Stimulated activated CD4-positive, alpha-beta T cell treated with anti-CD3 and anti-CD28 coated beads, Interleukin-12 subunit alpha, Interleukin-12 subunit beta, amount 100 ng/mL, for 24 hours (primary cell): ENCODE measurements at places on chromosomes 7 and 10.

DNA sequence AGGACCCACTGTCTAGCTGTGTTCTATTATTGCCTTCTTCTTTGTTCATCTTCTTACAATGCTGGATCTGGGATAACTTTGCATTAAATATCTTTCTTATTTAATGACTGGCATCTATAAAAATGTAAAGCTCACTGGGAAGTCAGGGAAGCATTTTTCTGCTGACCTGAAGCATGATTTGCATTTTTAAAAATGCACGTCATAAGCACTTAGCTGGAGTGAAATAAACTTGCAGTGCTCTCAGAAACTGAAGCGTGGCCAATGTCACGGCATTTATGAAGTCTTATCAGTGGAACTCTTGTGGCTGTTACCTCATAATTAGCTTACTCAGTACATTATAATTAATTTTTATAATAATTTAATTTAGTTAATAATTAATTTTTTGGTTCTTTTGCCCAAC, 59.1 kb downstream of the FRMD4A start:
- DNase-seq: no peak

DNA sequence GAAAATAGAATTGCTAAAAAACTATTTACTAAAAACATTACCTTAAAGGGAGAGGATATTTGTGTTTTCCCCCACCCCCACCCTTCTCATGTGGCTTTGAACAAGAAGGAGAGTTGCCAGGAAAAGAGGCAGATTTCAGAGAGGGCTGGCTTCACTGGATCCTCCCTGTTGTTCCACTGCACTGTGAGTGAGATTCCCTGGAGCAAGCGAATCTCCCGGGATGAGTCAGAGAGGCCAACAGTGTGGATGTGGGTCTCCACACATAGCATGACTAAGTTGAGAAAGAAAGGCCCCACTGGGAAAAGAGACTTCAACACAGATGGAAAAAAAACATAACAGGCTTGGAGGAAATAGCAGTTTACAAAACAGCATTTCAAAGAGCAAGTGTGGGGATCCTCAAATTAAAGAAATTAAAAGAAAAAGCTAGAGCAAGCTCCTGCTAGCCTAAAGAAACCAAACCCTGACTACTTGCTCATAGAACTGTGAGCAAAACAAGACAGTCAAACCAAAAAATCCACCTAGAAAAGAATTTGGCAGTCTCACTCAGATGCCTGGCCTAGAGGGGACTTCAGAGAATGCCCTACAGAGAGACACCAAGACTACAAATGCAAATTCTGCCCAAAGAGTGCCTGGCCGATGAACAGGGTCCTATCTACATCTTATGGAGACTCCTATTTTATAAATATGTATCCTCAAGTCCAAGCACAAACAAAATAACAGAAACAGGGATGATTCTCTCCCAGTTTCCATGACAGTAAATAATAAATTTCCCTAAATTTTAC, 3.4 kb downstream of the CAV1 start:
- DNase-seq: no peak

- DNase-seq: no peak
Observed at GRCh38 chr10:3077940-3078630, 10.7 kb downstream of the PFKP start.

GRCh38 chr10:125684581-125684980, 1.6 kb upstream of the TEX36 start:
- no peak for DNase-seq

DNA sequence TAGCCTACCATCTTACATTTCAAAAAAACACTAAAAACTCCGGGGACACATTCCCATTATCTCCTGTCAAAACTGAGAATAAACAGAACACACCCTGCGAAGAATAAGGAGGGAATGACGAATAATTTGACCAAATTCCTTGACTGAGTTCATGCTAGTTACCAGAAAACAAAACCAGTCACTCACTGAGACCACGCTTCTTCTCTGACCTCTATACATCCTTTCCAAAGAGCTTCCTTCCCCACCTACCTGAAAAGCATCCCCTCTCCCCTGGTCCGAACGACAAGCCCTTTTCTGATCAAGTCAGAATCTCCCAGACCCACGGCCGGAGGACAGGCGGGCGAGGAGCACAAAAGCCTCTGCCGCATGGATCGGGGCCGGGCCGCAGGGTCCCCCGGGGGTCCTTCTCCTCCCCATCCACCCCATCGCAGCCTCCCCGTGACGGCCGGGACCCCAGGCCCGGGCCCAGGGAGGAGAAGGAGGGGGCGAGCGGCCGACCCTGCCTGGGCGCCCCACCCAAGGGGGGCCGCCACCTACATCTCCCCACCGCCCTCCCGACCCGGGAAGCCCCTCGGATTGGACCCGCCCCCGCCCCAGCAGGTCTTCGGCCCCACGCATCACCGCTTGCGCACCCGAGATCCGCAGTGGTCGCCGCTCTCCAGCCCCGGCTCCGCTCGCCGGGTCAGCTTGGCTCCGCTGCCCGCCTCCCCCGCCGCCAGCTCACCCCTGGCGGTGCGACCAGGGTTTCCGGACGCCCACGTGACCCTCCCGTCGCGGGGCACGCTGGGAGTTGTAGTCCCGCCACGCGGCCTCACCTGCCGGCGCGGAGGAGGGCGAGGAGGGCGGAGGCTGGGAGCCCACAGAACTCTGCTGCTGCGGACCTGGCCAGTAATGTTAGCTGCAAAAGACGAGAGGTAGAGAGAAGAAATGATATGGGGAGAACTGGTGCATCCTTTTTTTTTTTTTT, at the start of gene SLC37A3:
Gene SLC37A3, minus strand, starts transcription at position 747 of the 967 bp plus-strand sequence. CDS start 16,004 bp downstream, outside the sequence.
- DNase-seq: peak; percentile 88
